Inflammatory macrophage treated with lipopolysaccharide for 4 hours (primary cell): ENCODE measurements at places on chromosomes 3 and 15.

DNA sequence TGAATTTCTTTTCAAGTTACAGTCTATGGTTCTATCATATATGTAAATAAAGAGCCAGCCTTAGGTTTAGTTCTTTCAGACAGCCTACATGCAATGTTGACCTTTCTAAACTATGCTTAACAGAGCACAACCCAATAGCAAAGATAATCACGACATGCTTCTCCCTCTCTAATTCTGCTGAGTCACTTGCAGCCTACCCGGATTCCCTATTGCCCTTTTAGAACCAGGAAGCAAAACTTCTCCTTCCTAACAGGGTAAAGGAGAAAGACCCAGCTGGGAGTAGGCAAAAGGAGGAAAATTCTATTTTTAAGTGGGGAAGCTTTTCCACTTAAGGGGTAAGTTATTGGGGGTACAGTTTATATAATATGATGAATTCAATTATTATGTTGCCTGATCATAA is 79.3 kb downstream of the SLC7A14 start:
- DNase-seq: peak; percentile 29

- no peak for DNase-seq
These were observed 133.7 kb upstream of the OSTN start for GRCh38 chr3:191065181-191065805.

GRCh38 chr3:168249205-168249549 is 153.5 kb upstream of the GOLIM4 start:
- no peak for DNase-seq

GRCh38 chr15:65912235-65912634 is 42.9 kb downstream of the RAB11A start:
- DNase-seq: no peak

- peak; percentile 40 for DNase-seq
These were observed 44.3 kb upstream of the UBE2E1 start for GRCh38 chr3:23761440-23761896.

DNA sequence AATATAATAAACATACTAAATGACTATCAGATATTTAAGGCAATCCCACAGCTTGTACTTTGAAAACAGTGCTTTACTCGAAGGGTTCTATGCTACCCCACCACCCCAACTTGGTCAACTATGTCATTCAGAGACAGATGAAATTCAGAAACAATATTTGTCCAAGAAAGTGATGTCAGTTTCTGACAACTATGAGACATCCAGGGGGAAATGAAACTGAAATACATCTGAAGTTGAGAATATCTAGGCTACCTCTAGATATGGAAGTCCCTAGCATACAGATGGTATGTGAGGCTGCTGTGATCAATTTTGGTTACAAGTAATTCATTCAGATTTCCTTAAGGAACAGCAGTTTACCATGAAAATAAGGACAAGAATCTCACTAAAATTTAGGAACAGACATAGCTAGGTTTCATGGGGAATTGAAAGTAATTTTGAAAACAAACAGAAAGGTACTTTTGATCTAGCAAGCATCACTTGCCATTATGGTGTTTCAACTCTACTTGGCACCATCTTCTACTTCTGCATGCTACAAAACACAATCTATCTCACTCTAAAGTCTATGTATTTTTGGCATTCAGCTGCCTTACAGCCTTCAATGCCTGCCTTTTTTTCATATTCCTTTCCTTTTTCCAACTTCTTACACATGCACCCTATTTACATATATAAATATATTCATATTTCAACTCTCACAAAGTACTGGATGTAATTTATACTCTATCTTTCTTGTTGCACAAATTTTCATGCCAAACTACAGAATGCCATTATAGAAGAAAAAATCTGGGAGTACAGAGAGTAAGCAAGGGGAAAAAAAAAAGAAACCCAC is 21.7 kb downstream of the ATG3 start:
- DNase-seq: peak; percentile 85

DNA sequence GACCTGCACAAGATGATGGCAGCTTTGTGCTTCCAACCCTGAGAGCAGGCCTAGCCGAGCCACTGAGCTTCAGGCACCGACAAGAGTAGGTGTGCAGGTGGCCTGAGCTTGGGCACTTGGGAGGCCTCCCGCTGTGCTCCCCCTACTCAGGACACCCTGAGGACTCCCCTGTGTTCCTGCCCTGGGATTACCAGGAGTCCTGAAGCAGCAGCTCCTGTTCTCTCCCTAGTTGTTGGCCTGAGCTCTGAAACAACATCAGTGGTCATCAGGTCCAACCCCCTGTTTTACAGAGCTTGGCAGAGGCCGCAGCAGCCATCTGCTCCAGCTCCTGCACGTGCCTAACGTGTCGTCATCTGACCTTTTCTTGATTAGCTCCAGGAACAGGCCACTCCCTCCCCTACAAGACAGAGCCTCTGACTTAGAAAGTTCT is 8.0 kb upstream of the MESP2 start:
- DNase-seq: no peak

- no peak for DNase-seq
These were observed 50.9 kb upstream of the SPRED1 start for GRCh38 chr15:38201714-38202113.

DNA sequence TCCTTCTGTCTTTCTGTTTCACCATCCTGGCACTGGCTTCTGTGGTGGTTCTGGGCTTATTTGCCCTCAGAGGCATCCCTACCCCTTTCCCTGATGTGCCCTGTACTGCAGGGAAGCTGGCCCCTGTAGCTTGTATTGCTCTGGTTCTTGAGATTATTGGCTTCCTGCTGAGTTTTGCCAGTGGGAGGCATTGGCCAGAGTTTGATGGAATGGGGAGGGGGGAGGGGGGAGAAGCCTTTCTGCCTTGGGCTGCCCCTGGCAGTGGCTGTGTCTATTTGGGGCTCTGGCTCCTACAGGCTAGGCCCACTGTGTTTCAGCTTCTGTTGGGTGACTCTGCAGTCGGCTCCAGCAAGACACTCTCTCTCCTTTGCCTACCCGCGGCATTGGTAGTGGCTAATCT is 41.6 kb upstream of the SEMA6D start:
- DNase-seq: no peak

DNA sequence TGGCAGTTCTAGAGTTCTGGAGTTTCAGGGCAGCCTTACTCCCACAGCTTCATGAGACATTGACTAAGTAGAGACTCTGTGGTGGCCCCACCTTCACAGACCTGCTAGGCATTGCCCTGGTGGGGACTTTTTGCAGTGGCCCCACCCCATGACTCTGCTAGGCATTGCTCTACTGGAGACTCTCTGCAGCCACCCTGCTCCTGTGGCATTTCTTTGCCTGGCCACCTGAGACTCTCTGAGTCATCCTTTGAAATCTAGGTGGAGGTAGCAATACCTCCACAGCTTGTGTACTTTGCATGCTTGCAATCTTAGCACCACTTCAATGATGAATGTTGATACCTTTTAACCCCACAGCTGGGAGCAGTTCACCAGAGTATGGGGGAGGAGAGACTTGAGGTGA is 40.6 kb upstream of the DHX36 start:
- DNase-seq: no peak
